Stimulated activated CD8-positive, alpha-beta memory T cell treated with anti-CD3 and anti-CD28 coated beads, Interleukin-4, amount 100 ng/mL, for 48 hours (primary cell): ENCODE measurements at places on chromosomes 1 and 21.
A peak's percentile ranks its signal among the peaks of the same experiment; 100 is the strongest.

- DNase-seq, result peak; percentile 75
Measured at GRCh38 chr21:38126666-38127303, 130.0 kb upstream of the KCNJ15 start.

DNA sequence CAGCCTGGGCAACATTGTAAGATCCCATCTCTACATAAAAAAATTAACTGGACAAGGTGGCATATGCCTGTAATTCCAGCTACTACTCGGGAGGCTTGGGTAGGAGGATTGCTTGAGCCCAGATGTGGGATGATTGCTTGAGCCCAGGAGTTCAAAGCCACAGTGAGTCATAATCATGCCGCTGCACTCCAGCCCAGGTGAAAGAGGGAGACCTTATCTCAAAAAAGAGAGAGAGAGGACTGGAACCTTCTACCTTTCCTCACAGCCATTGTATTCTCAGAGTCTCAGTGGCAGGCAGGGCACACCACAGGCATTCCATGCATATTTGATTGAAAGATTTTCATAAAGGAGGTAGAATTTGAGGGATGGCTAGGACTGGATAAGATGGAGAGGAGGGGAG is 78.4 kb downstream of the KIF14 start:
- no peak for DNase-seq

DNA sequence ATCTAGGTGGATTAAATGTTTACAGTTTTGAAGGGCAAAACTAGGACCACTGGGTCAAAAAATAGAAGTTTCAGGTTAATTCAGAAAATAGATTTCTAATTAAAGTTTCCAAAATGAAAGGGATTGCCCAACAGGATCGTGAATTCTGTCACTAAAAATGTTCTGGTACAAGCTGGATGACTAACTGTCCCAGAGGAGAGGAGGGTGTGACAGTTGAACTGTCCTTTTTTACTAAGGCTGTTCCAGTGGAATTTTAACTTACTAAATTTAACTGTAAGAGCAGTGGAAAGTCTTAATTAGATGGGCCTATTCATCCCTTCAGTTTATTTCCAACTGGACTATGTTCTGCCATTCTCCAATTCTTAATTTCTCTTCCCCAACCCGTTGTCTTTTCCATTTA is 7.2 kb downstream of the SNX7 start:
- no peak for DNase-seq

DNA sequence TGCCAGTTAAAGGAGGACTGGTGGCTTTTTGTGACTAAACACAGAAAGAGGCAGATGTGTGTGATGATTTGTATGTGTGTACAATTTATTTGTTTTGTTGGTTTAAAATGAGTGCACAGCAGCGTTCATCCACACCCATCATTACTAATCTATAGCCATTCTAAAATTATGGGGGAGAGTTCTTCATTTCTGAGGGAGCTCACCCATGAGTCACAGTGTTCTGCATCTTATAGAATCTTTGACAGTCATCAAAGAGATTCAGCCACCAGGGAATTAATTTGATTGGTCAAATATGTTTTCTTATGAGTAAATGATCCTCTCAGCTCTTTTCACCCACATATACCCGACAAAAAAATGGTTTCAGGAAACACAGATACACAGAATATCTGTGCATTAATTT is 147.9 kb downstream of the GREM2 start:
- DNase-seq, result no peak

GRCh38 chr1:156429313-156430060 is 60.5 kb downstream of the RHBG start:
- DNase-seq, result no peak

- DNase-seq, result no peak
Measured at GRCh38 chr1:154237880-154238506, 17.2 kb downstream of the UBAP2L start.

GRCh38 chr1:33305016-33305415 is 15.9 kb downstream of the A3GALT2 start:
- no peak for DNase-seq

DNA sequence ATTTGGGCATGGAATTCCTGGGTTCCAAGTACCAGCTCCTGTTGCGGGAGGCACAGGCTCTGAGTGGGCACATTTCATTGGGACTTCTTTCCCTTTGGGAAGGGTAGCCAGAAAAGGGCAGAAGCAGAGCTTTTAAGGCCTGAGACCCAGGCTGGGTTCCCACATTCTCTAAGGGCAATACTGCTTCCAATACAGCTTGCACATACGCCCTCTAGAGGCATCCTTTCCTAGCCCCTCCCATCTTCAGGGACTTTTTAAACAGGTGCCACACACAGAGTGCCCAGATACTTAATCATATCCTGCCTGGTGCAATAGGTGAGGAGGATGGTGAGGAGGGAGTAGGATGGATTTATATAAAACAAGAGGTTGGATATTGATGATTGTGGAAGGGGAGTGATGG is 5.7 kb downstream of the GPR88 start:
- peak; percentile 38 for DNase-seq

DNA sequence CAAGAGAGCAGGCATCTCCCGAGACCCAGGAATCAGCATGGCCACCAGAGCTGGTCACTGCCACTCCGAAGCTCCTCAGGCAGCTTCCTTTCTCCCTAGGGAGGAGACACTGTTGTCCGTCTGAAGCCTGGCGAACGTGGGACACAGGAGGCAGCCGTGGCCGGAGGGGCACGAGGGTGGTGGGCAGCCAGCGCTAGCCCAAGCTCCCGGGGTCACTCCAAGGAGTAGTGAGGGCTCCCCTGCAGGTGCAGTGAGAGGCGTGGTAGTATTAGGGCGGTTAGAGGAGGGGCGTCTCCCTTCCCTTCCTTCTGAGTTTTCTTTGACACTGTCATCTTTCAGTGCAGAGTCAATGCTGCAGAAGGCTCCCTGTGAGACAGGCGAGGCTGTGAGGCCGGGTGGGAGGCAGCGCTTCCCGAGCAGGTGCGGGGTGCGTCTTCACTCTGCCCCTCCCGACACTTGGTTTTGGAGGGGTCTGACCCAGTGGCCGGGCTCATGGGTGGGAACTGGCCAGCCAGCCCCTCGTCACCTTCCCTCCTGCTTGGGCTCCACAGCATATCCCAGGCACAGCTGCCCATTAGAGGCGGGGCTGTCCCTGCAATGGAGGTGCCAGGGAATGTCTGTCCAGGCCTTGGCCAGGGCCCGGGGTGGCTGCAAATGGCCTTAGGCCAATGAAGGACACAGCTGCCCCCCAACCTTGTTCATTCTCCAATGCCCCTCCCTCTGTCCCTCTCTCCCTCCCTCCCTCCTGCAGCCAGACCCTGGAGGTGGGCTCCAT is 171.6 kb upstream of the ARHGEF16 start:
- DNase-seq, result no peak

GRCh38 chr1:170562646-170563338 is 30.8 kb downstream of the GORAB start:
- no peak for DNase-seq

GRCh38 chr1:110878591-110878990 is 5.6 kb downstream of the CD53 start:
- no peak for DNase-seq

DNA sequence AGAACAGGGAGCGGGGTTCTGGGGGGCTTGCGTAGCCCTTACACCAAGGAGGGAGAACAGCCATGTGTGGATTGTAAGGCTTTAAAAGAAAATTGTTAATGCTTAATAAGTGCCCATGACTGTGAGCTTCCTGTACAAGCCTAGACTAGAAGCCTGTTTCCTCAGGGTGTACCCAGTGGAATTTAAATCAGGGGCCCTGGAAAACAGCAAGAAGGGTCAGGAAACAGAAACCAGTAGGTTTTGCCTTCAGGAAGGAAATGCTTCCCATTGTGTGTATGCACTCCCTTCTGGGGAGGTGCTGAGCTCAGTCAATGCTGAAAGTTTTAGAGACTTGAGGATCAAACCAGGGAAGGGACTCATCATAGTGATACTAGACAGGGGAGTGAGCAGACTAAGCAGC is 12.7 kb downstream of the UTP11 start:
- no peak for DNase-seq

DNA sequence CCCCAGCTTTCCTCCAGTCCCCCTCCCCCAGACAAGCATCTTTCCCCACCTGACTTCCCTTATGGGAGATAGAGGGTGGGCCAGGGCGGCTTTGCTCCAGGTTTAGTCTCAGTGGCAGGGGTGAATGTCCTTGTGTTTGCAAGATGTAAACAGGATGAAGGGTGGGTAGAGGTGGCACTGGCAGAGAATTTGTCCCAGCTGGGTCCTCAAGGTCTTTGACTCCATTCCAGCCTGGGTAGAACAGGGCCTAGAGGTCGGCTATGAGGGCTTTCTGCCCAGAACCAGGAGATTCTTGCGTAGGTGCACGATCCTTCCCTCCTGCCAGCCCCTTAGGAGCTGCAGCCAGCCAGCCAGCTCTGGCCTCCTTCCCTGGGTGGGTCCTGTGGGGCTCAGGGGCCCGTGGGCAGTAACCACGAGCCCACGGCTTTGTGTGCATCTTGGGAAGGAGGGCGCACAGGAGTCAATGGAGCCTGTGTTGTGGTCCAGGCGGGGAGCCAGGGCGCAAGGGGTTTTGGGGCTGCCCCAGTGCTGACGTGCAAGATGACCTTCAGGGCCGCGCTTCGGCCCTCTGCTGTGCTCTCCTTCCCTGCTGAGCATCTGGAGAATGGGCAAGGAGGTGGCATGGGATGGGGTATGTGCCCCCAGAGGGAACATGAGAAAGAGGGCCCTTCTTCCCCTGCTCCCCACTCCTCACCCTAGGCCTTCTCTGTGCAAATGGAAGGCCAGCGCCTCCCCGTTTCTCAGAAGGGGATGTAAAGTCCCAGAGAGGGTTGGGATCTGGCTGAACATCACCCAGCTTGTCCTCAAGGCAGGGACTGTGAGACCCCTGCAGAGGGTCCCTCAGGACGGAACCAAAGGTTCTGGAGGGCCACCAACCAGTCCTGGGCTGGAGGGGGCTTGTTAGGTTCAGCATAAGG is 15.7 kb downstream of the POU3F1 start:
- DNase-seq, result no peak

DNA sequence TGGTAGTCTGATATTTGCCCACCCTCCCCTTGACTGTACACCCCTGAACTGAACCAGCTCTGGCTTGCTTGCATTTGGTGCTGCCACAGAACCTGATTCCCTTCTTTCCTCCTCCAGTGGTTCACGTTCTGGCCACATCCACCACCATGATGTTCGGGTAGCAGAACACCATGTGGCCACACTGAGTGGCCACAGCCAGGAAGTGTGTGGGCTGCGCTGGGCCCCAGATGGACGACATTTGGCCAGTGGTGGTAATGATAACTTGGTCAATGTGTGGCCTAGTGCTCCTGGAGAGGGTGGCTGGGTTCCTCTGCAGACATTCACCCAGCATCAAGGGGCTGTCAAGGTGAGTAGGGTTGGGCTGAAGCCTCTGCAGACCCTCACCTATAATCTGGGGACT is 1.8 kb downstream of the CDC20 start:
- no peak for DNase-seq

DNA sequence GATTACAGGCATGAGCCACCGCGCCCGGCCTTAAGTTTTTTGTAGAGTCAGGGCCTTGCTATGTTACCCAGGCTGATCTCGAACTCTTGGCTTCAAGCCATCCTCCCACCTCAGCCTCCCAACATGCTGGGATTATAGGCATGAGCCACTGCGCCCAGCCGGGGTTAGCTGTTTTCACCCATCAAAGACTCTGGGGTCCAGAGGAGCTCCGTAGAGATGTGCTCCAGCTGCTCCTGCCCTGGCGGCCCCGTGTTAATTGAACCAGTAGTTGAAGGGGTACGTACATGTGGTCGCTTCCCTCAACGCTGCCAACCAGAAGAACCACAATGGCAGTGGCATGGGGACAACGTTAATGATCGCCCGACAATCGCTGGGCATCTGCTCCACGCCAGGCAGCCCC is 72.0 kb downstream of the NPHP4 start:
- no peak for DNase-seq

- DNase-seq, result no peak
Measured at GRCh38 chr1:118381197-118381869, 196.3 kb upstream of the SPAG17 start.

GRCh38 chr21:37082856-37083528 is 9.9 kb downstream of the TTC3 start:
- DNase-seq, result no peak

- no peak for DNase-seq
Measured at GRCh38 chr1:50193002-50193401, 84.3 kb downstream of the ELAVL4 start.

GRCh38 chr1:227043755-227044154 is 103.7 kb downstream of the COQ8A start:
- DNase-seq, result no peak

DNA sequence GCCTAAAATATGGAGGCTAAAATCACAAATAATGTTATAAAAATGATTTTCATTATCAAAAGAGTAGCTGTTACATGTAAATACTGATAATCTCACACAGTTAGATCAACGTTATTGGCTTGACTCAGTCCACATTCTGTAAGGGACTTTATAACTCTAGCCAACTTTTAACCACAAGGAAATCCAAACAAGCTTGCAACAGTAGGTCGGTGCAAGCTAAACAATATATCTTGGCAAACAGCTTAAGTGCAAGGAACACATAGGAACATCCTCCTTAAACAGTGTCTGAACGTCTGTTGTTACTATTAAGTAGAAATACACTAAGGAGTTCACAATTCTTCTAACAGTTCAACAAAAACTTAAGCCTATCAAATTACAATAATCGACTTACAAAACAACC is 126.7 kb downstream of the EIF4G3 start:
- no peak for DNase-seq

DNA sequence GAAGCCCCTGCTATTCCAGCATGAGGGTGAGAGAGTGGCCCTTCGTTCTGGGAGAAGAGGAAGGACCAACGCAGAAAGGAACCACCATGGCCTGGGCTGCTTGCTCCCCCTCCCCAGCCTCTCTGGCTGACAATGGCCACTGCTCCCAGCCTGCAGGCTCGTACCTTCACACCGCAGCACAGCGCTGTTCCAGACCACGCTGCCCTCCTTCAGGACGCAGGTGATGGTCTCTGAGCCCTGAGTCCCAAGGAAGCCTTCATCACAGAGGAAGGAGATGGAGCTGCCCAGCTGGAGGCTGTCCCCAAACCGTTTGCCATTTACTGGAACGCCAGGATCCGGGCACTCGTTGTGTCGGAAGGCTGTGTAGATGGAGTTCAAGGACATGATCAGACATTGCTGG is 124.9 kb upstream of the HMGB4 start:
- no peak for DNase-seq

GRCh38 chr1:83516369-83516768 is 482.6 kb downstream of the TTLL7 start:
- no peak for DNase-seq

GRCh38 chr1:80417671-80418070 is 1383.1 kb upstream of the ADGRL2 start:
- DNase-seq, result no peak

DNA sequence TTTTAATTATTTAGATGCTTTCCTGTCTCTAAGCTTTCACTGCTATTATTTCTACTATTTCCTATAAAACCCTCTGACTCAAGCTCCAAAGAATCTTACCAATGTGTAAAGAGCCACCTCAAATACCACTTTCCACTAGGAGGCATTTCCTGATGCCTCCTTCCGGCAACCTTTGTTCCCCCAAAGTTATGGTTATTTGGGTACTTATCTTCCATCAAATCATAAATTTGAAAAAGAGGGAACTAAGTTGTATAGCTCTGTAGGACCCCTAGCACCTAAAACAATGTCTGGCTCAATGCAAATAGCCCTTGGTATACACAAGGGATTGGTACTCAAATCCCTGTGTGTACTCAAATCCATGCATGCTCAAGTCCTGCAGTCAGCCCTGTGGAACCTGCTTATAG is 79.6 kb downstream of the NME7 start:
- DNase-seq, result no peak
